ENCODE measurements at places on chromosomes 4 and X. TPM values are rescaled to one million over a fixed set of nuclear protein-coding genes. Genes with fewer than 3 reads are reported as not detected.
A peak's percentile ranks its signal among the peaks of the same experiment; 100 is the strongest.

Gene CTAG1A
- total RNA-seq, result not detected

DNA sequence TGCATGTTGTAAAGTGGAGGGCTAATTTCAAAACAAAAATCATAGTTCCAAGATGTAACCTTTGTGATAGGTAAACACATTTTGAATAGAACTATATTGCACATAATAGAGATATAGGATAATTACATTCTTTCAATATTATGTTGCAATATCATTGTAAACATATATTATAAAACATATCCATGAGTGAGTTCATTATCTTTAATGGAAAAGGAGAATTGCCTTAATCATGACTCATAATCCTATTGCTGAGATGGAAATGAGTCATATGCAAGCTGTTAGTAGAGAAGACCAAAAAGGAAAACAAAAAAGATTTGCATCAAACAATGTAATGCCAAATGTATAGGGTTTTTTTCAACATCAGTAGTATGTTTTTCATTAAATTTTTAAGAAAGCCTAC, 73.7 kb upstream of the WDR44 start:
- no peak overlapping the region for H3K27ac ChIP-seq
- H3K27me3 ChIP-seq, result no peaks in the 10 kb centered on the region
- H3K36me3 ChIP-seq, result no peaks in the 10 kb centered on the region
- no peaks in the 10 kb centered on the region for H3K4me1 ChIP-seq
- no peak for DNase-seq
- H3K4me3 ChIP-seq, result no peak overlapping the region

DNA sequence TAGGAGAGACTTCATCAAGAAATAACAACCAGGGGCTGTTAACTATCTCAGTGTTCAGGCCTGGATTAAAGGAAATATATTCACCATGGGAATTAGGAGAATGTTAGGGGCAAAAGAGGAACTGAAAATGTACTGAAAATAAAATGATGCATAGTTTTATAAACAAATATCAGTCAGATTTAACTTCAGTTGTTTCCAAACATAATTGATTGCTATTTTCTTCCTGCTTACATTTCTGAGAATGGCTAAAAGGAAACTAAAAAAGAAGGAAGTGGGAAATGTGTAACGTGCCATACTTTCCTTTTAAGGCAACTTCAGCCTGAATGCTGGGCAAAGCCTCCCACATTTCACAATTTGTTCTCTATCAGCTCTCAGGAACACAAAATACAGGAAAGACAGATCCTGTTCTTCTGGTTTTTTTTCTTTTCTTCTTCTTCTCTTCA, 178.1 kb downstream of the MAML3 start:
- H3K4me3 ChIP-seq, result no peak overlapping the region
- H3K4me1 ChIP-seq, result peaks cover 42% of the 10 kb centered on the region
- no peak for DNase-seq
- H3K27ac ChIP-seq, result peak overlapping the region; percentile 76

DNA sequence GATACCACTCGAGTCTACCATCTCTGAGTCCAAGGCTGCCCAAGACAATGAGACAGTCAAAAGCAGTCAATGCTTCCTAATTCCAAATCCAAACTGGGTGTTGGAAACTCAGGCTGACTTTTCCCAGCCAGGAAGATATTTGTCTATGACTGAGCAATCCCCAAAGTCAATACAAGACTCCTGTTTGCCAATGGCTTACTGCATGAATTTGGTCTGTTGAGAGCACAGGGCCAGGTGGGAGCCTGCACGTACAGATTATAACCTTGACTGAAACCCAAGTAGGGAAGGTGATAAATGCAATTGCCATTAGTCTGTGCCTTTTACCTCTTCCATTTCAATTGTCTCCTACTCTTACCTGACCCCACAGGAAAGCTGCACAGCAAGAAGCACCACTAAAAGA, 72.6 kb upstream of the PPARGC1A start:
- no peak for DNase-seq
- H3K36me3 ChIP-seq, result no peaks in the 10 kb centered on the region
- peaks cover 3% of the 10 kb centered on the region for H3K27me3 ChIP-seq
- no peak overlapping the region for H3K4me3 ChIP-seq
- no peak overlapping the region for H3K27ac ChIP-seq

GRCh38 chrX:139967300-139967699, 2.0 kb upstream of the CXorf66 start:
- no peak for DNase-seq
- no peaks in the 10 kb centered on the region for H3K36me3 ChIP-seq
- peaks cover 19% of the 10 kb centered on the region for H3K27me3 ChIP-seq
- H3K4me3 ChIP-seq, result no peak overlapping the region

DNA sequence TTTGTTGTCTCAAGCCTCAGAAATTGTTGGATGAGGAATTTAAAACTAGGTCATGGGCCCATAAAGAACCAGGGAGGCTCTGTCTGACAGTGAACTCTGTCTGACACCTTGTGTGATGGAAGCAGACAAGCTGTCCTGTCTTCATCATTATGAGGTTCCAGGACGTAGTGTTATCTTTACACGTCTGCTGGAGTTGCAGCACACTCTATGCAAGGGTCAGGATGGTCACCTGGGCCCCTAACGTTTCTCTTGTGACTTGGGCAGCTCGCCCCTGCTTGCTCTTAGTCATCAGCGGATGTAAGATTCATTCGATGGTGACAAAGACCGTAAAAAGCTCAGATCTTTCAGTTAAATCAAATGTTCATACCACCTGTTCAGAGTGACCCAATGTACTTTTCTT, 92.0 kb upstream of the ADGRG2 start:
- no peak overlapping the region for H3K27ac ChIP-seq
- peaks cover 6% of the 10 kb centered on the region for H3K27me3 ChIP-seq
- no peak for DNase-seq
- H3K4me1 ChIP-seq, result no peaks in the 10 kb centered on the region
- H3K4me3 ChIP-seq, result no peak overlapping the region

Data from neural crest cell (in vitro differentiated cells).